ENCODE measurements at places on chromosomes 4 and X.

GRCh38 chr4:159722052-159722451 lies 619.2 kb downstream of the RAPGEF2 start:
- no peak for DNase-seq

DNA sequence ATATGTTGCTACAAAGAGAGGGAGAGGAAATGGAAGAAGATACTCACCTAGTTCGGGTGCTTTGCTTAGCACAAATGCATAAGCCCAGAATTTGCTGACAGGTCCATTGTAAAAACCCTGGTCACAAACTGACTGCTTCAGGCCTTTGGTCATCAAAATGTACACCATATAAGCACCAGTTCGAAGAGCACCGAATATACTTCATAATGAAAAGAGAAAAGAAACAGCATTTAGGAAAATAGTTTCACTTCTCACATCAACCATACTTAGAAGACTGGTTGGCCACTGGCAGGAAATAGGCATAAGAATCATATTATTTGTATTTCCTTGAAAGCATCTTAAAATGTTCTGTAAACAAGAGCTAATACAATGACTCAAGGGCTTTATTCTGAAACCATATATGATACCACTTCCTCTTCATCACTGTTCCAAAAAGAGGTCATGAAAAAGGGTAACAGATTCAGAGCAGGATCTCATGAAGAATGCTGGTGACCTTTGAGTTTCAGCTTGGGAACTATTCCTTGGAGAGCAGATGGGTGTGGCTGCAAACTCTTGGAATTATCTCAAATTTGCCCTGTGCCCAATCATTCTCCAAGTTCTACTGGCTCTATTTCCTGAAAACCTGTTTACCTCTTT lies 138.7 kb downstream of the ELOVL6 start:
- DNase-seq: peak; percentile 77

GRCh38 chrX:40933132-40933705 lies 152.0 kb upstream of the USP9X start:
- DNase-seq: peak; percentile 85

DNA sequence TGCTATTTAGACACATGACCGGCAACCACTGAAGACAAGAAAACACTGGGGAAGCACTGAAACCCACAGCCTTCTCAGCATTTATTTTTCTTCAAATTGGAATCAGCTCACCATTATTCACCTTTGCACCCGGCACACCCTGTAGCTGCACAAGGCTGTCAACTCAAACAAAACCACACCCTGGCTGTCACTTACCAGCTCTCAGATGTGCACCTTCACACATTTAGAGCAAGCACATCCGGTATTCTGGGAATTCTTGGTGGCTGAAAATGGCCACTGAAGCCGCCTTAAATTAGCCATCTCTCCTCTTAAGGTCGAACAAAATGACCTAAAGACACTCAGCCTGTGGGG lies 5.9 kb downstream of the ZFYVE28 start:
- peak; percentile 52 for DNase-seq

DNA sequence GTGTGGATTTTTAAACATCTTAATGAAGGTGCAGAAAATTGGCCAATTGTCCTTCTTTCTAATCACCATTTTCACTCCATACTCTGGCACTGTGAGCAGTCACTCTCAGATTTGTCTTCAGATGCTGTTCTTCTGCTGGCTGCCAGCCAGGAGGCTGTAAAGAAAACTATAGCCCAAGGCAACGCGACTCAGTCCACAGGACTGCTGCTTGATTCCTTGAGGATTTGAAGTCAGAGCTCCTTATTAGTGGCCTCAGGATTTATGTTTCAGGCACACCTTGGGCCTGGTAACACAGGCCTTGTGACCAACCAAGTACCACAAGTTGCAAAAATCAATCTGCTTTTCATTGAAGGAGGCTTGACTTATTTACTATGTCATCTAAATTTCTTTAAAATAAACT lies 342.6 kb downstream of the GPM6A start:
- no peak for DNase-seq

GRCh38 chr4:80986011-80986410 lies 44.5 kb upstream of the BMP3 start:
- DNase-seq: no peak

DNA sequence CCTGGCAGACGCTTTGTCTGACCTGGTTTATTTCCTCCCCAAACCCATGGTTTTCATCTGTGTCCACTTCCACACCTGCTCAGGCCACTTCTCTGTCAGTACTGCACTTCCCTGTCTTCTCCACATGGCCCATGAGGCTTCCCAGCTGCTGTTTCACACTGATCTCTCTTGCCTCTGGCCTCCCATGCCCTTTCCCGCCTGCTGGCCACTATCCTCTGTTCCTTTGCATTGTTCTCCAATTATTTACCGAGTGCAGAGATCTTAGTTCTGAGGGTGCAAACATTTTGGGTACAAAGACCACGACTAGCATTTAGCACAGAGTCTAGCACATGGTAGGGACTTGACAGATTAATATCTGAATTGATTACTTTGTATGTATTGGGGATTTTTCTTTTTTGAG lies 174.8 kb upstream of the NPY2R start:
- DNase-seq: no peak

GRCh38 chrX:13288671-13289070 lies 31.2 kb downstream of the ATXN3L start:
- no peak for DNase-seq

DNA sequence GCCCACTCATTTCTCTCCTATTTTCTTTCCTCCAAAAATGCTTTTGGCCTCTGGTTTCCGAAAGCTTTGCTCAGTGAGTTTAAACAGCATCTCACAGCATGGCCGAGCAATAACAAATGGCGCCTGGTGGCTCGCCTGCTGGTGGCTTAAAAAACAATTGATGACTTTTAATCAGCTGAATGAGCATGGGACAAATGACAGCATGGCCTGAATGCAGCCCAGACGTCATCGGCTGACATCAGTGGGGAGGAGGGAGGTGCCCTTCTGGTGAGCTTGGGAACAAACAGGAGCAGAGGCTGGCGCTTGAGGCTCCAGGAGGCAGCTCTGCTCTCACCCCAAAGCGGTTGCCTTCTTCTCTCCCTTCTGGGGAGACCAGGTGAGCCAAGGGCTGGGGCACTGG lies 286.4 kb downstream of the BCOR start:
- DNase-seq: no peak

GRCh38 chrX:25112156-25112555 lies 96.4 kb upstream of the ARX start:
- DNase-seq: no peak

- DNase-seq: no peak
Measured at GRCh38 chr4:1045193-1045594, 33.8 kb downstream of the FGFRL1 start.

GRCh38 chrX:118528071-118528737 lies 32.6 kb downstream of the DOCK11 start:
- DNase-seq: peak; percentile 4

Data from RPMI8226 (cell line).